ENCODE measurements at places on chromosomes 4 and X.

GRCh38 chr4:11111876-11112275, 316.8 kb downstream of the HS3ST1 start:
- DNase-seq: no peak

GRCh38 chr4:39825741-39826231, 127.8 kb downstream of the UBE2K start:
- DNase-seq: no peak

DNA sequence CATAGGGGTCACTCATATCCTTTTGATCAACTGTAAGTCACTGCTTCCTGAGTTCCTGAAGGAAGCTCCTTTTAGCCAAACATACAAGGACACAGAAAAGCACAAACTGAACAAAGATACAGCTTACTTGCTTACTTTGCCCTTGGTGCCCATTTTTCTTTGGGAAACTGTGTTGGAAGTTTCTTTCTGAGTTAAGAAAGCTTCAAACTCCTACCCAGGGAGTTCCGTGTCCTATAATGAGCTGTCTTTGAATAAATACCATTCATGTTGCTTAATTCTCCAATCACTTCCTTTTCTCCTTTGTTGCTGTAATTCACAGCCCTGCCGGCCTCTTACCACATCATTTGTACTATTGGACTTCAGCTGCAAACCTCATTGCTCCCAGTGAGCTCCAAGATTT, at the start of gene ADH4:
ADH4 (minus strand) TSS at position 228 of the 400 bp plus-strand sequence; CDS start at position 153, 75 bp downstream.
- no peak for DNase-seq

DNA sequence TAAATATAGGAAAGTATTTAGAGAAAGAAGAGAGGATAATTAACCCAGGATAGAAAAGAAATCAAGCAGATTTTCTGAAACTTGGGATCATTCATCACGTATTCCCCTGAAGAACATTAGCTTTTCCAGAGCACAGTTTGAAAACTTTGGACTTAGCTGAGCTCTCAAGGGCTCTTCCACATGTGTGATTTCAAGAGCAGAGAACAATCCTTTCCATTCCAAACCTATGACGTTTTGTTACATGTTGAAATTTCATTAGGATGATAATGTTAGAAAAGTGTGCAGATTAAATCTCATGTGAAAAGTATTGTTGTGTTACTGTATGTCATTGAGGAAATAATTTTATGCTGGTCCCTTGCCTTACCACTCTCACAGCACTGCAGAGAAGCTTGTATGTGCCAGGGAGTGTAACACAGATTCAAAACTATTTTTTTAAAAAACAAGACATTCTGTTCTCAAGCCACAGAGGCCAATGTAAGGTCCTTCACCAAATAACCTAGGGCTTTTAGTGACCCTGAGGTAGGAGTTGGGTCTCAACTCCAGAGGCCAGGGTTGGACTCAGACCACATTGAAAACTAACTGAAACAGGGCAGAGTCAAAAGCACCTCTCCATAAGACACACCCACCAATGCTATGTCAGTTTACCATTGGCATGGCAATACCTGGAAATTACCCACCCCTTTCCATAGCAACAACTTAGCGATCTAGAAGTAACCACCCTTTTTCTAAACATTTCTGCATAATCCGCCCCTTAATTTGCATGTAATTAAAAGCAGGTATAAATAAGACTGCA, 141.3 kb downstream of the ANXA5 start:
- no peak for DNase-seq

DNA sequence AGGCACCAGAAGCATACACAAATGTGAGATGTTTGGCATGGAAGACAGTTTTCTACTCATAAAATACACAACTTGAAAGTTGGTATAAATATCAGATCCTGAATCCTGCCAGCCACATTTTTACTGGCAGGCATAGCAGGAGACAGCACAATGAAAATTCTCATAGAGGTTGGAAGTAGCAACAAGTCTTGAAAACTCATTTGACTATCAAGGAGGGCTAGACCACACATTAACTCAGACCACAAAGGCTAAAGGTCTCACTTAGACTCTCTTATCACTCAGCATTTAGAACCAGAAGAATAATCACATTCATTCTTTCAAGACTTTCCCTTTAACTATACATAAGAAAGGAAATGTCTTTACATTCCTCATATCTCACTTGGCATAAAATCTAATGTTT, 56.5 kb downstream of the SORBS2 start:
- DNase-seq: no peak

- no peak for DNase-seq
These were observed 163.0 kb downstream of the FAM13A start for GRCh38 chr4:88893961-88894360.

DNA sequence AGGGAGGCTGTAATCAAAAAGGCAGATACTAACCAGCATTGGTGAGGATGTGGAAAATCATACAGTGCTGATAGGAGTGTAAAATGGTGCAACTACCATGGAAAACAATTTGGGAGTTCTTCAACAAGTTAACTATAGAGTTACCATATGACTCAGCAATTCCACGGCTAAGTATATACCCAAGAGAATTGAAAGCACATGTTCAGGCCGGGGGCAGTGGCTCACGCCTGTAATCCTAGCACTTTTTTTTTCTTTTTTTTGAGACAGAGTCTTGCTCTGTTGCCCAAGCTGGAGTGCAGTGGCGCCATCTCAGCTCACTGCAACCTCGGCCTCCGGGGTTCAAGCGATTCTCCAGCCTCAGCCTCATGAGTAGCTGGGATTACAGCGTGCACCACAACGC, 15.0 kb upstream of the CD99L2 start:
- no peak for DNase-seq

GRCh38 chr4:78542373-78542772, 9.2 kb upstream of the ANXA3 start:
- DNase-seq: no peak

- DNase-seq: no peak
These were observed 78.9 kb downstream of the MBNL3 start for GRCh38 chrX:132409780-132410556.

- DNase-seq: no peak
These were observed 451 bp downstream of the LPAR4 start for GRCh38 chrX:78747971-78748370.

GRCh38 chrX:148804579-148805355, 304.4 kb downstream of the AFF2 start:
- DNase-seq: no peak

GRCh38 chr4:180057891-180058671, 2185.1 kb upstream of the TENM3 start:
- DNase-seq: no peak

GRCh38 chrX:130166503-130166777, 799 bp upstream of the AIFM1 start:
- DNase-seq: peak; percentile 20

- no peak for DNase-seq
These were observed 55.7 kb upstream of the NUDT6 start for GRCh38 chr4:122978109-122978508.

GRCh38 chrX:13685126-13685763, 3.7 kb upstream of the RAB9A start:
- DNase-seq: no peak

- peak; percentile 50 for DNase-seq
These were observed 1.8 kb downstream of the TBC1D1 start for GRCh38 chr4:37892641-37893040.

GRCh38 chrX:68648960-68649359, 1.5 kb downstream of the STARD8 start:
- DNase-seq: no peak

DNA sequence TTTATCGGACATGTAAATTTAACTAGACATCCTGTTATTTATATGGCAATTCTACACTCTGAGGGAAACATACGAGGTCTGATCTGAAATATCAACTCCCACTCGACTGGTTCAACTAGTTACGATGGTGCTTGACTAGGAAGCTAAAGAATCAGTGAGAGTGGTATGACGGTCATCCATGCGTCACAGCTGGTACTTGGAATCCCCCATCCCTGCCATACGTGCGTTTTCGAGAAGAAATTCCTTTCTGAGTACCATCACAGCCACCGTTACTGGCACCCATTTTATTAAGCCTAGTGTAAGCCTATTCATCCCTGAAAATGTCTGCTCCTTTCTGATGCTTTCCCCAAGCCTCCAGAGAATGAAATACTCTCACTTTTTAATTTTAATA, 695 bp upstream of the PIGA start:
- DNase-seq: no peak

GRCh38 chr4:36243355-36244256, 708 bp downstream of the ARAP2 start:
- DNase-seq: peak; percentile 67

GRCh38 chr4:1212546-1213335, 36.2 kb downstream of the CTBP1 start:
- no peak for DNase-seq

DNA sequence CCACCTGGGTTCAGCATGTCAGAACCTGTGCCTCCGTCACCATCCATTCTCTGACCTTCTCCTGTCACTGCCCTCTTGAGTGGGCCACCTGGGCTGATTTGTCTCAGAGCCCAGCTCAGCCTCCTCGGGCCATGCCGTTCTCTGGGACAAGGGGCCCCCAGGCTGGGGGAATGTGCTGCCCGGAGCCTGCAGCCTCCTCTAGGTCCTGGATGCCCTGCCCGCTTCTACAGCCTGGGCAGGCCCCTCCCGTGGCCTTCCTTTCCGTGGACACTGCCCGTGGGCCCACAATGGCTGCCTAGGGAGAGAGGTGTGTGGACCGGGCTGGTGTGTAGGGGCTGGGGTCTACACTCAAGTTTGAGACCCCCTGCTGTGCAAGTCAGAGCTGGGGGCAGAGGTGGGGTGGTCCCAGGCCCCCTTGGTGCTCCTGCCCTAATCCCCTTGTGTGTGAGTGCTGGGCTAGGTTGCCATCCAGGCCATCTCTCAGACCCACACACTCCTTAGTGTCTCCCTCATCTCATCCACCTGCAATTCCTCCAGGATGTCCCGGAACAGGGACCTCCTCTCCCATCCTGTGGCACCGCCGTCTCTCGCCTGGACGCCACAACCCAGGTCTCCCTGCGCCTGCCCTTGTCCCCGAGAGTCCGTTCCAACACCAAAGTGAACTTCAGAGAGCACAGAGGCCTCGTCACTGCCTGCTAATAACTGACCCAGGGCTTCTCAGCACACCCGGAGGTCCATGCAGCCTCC, 12.4 kb downstream of the PSAPL1 start:
- no peak for DNase-seq

DNA sequence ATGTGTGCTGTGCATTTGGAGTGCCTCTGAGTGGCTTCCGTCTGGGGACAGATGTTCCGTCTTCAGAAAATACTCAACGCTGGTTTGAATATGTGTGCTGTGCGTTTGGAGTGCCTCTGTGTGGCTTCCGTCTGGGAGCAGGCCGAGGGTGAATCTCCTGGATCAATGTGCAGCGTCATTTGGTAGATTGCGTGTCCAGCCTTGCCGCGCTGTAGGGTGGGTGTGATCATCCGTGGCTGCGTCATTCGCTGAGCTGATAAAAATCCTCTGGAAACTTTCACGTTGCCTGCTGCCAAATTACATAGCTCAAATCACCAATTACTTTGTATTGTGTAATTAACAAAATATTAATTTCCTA, 12.1 kb downstream of the UVSSA start:
- DNase-seq: no peak

GRCh38 chr4:70518716-70519115, 347 bp downstream of the AMTN start:
- no peak for DNase-seq

DNA sequence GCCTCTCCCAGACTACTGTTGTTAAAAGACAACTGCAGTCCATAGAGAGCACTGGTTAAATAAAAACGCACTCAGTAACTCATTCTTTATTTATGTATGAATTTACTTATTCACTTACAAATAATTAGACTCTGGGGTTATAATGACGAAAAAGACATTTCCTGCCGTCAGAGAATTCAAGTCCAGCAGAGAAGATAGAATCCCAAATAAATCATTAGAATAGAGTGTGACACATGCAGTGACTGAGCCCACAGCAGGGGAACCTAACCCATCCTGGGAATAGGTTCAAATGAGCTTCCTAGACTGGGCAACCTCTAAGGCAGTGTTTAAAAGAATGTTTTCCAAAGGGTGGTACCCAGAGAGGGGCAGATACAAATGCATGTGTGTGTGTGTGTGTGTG, 53.9 kb downstream of the FGFBP1 start:
- DNase-seq: no peak

DNA sequence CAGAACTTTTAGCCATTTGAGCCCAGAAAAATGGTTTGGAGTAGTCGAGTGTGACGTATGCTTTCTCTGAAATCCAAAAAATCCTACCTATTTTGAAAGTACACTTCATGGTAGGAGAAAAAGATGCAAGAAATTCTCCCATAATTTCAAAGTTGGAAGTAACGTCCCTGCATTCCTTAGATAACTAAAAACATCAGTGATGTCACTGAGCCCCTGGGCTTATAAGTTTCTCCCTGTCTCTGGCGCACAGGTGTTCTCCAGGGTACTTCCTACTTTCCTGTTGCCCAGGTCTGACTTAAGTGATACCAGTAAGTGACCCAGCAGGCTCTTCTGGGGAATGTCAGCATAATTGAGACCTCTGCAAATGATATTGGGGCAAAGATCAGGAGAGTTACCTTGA, 90.5 kb upstream of the WDR1 start:
- DNase-seq: peak; percentile 0
